Stimulated activated CD8-positive, alpha-beta memory T cell treated with anti-CD3 and anti-CD28 coated beads, Interleukin-7, amount 100 ng/mL, for 48 hours (primary cell): ENCODE measurements at places on chromosomes 6 and 20.
A peak's percentile ranks its signal among the peaks of the same experiment; 100 is the strongest.

GRCh38 chr20:46324960-46325703 is 16.8 kb upstream of the CDH22 start:
- no peak for DNase-seq

GRCh38 chr6:18080544-18080943 is 41.9 kb downstream of the NHLRC1 start:
- DNase-seq = no peak

DNA sequence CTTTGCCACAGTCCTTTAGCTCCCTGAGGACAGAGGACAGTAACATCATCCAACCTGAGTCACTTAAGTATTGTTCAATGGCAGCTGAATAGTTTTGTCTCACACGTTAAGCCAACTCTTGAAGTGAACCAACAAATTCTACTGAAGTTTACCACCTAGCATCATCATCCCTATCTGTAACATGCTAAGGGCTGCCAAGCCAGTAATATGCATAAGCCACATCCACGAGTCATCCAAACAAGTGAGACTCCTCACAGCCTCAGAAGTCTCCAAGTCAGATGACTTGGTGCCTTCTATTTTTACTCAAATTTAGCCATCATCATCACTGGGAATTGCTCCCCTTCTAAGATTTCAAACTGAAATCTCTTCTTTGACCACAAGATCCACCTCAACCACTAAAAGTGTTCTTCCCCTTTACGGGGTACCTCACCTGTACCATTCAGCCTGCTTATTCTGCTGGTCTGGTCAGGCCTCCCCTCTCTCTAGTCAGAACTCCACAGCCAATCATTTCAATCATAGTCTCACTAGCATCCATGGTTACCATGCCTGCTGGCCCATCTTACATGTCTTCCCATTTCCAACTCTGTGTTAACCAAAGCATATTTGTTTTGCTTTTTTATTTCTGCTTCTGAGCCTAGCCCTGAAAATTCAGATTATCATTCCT is 73.7 kb downstream of the DTNBP1 start:
- DNase-seq = no peak

DNA sequence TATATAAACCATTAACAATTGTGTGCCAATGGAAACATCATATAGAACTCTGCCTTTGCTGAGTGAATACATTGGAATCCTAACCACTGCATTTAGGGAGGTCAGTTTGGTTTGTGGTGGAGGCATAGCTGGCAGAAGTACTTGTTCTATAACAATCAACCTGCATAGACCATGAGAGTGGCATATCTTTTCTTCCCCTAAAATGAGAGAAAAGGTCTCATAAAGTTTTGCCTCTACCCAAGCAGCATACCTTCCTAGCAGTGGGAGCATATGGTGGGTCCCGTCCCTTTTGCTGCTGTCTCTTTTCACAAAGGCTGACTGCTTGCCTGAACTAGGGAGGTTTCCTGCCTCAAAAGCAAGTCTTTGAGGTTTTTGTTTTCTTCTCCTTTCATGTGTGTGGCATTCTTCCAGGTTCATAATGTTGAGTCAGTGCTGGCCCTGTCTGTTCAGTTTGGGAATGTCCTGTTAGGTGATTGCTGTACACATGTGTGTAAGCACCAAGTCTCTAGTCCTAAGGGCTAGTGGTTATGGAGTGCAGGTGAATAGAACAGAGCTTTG is 61.2 kb upstream of the SUPT3H start:
- no peak for DNase-seq

DNA sequence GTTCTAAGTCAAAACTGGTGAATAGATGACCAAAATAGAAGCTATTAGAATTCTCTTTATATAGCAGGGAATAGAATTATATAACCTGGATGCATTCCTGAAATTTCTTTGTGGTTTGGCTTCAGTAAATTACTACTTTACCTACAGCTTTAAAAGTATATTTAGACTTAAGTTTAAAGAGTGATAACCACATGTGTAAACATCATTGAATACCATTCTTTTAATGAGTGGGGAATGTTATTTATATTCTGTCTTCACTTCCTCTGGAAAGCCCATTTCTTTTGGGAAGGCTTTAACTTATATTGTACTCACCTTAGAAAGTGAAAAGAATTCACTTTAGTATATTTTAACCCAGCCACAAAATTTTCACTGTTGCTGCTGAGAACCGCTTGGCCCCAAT is 39.1 kb downstream of the PLEKHG1 start:
- no peak for DNase-seq

DNA sequence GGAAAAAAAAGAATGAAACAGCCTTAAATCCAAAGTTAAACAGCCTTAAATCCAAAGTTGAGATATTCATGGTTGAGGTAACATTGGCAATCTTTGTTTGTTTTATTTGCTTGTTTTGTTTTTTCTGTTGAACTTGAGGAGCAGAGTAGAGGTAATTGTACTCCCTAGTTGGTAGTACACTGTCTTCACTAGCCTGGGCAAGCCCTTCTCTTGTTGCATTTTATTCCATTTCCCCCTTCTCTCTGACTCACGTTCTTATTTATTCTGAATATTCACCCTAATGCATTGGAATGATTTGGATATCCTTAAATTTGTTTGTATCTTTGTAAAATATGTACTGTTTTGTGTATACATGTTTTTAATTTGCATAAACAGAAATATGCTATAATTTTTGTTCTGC is 397.6 kb downstream of the CDC5L start:
- no peak for DNase-seq

DNA sequence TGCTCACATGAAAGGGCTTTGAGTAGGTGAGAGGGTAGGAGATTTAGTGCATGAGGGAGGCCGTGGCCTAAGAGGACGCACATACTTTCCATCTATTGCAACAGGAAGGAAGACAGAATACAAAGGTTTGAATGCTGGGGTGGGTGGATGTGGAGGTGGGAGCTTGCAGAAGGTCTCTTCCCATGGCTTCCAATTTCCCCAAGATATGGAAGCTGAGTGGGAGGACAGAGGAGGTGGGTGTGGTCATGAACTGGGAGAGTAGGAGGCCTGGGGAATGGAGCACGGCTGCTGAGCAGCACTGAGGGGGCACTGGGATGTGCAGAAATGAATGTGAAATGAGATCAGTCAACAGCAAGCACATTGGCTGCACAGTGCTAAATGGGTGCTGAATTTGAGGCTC is 70.3 kb downstream of the SCML4 start:
- no peak for DNase-seq

DNA sequence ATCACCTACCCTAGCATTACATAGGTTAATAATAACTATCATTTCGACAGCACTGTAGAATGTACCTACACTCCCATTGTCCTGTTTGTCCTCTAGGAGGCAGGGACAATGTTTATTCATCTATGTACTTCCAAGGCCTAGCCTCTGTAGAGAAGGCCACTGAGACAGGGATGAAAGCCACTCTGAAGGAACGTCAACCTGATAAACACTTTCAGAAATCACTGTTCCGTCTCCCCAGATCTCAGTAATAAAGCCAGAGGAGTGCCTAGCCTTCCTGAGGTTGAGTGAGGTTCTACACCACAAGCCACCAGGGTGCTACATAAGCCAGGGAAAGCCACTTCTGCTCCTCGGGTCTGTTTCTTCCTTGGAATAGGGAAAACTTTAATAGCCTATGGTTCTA is 44.8 kb downstream of the POPDC3 start:
- no peak for DNase-seq

DNA sequence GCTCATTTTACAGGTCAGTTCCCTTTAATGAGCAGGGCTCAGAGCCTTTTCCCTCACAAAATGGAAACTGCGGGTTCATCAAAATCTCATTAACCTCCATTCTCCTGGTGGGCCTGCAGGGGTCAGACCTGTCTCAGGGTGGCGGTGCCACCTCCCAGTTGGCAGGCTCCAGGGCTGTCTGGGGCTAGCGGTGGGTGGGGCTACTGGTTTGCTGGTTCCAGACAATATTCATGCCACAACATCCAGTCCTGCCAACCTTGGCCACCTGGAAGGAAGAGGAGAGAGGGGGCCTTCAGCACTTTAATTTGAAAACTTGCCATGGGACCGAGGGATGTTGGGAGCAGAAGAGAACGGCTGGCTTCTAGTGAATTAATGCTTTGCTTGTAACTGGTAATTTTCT is 41.9 kb upstream of the CTNNBL1 start:
- peak; percentile 23 for DNase-seq

GRCh38 chr6:112774319-112774718 is 427.2 kb downstream of the RFPL4B start:
- DNase-seq = no peak

DNA sequence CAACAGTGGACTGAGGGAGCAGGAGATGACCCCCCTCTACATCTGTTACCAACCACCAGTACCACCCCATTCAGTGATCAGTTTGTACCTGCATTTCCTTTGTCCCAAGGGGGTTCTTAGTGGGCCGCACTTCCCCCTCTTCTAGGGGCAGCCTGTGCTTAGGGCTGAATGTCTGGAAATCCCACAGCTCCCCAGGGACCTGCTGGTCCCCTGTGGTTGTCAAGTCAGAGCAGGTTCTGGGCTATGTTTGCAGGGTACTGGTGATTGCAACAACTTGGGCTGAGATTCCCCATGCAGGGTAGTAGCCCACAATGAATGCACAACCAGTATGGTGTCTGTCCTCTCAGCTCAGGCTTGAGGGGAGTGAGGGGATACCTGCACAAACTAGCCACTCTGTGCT is 39.7 kb upstream of the COL10A1 start:
- no peak for DNase-seq

DNA sequence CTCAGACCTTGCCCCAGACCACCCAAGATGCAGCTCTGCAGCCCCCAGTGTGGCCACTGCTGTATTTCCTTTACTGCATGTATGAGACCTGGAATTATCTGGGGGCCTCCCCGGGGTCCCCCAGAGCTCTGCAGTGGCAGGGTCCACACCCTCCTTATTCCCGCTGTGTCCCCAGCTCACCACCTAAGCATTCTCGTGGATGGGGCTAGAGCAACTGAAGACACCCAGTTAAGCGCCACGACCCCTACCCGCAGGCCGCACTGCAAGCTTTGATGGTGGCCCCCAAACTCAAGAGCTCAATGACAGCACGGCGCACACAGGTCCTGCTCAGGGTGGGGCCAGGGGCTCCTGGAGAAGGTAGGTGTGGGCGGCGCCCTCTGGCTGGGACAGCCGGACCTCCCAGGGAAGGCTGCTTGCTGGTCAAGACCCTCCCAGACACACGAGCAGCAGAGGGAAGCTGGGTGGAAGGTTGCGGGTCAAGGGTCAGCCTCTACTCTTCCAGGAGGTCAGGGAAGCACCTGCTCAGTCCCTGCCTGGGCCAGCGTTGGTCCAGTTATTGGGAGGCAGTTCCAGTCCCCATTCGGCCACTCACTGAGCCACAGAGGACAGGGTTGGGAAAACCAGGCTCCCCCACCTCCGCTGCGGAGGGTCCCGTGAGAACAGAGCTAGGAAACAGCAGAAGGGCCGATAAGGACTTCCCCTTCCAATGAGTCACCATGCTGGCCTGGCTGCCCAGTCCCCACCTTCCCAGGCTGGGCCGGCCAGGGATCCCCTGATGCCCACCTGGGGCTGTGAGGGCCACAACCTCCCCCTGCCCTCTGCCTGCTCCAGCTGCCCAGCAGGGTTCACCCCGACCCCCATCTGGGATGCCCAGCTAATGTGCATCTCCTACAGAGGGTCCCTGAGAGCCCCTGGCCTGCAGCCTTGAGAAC is 2.9 kb downstream of the LAMA5 start:
- DNase-seq = no peak

DNA sequence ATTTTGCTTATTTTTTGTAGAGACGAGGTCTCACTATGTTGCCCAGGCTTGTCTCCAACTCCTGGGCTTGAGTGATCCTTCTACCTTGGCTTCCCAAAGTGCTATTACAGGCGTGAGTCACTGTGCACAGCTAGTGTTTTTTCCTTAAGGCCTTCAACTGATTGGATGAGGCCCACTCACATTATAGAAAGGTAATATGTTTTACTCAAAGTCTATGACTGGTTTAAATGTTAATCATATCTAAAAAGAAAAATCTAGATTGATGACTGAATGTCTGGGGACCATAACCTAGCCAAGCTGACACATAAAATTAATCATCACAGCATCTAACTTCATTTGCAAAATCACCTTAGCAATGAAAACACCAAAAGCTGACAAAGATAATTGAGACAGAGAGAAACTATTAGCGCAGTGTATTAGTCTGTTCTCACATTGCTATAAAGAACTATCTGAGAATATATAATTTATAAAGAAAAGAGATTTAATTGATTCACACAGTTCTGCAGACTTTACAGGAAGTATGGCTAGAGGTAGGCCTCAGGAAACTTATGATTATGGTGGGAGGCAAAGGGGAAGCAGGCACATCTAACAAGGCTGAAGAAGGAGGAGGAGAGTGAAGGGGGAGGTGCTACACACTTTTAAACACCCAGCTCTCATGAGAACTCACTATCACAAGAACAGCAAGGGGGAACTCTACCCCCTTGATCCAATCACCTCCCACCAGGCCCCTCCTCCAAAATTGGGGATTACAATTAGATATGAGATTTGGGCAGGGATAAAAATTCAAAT is 66.8 kb upstream of the ARHGAP18 start:
- no peak for DNase-seq

- DNase-seq = no peak
Measured at GRCh38 chr6:5045416-5045815, 39.7 kb upstream of the PPP1R3G start.

GRCh38 chr6:7529141-7529540 is 12.3 kb upstream of the DSP start:
- DNase-seq = no peak
